ENCODE measurements at places on chromosomes 1 and 21. TPM values are rescaled to one million over a fixed set of nuclear protein-coding genes. Genes with fewer than 3 reads are reported as not detected.

- DNase-seq, result no peak
Observed at GRCh38 chr1:112637254-112638109, 17.9 kb downstream of the CAPZA1 start.

DNA sequence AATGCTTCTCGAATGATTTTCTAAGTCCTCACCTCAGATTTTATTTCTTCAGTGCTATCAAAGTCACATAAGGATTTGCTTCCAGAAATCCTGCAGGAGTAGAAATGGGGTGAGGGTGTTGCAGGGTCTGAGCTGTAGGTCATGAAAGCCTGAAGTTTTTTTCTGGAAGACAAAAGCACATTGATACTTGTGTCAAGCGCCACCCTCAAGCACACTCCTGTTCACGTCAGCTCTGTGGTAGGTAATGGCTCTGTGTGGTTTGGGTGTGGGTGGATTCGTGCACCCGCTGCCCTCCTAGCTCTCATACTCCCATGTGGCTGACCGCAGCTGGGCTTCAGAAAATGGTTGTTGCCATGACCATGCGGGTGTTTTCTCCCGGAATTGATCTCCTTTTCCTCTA lies 39.9 kb downstream of the AKNAD1 start:
- DNase-seq, result no peak

DNA sequence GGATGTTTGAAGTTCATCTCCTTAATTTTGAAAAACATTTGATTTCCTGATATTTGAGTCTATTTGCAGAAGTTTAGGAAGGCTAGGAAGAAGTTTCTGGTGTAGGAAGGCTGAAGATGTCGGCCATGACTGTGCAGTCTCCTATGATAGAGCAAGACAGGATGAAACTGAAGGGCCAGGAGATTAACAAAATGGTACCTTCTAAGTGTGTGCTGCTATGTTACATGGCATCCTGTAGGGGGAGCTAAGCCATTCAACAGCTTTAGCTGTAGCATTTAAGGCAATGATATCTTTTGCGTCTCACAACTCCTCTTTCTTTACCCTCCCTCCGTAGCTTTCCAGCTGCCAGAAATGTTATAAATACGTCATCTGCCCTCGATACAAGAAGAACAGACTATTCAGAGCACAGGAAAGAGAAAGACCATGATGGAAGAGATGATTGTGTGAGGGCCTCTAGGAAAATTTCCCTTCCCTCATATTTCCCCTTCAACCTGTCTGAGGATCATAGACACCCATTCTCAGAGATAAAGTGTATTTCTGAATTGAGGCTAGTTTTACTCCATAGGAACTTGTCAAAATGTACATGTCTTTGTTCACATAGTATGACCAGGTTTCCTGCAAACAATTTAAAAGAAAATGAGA lies 61.1 kb downstream of the XCL1 start:
- no peak for DNase-seq

GRCh38 chr1:190847166-190847565 lies 369.5 kb upstream of the BRINP3 start:
- no peak for DNase-seq

- no peak for DNase-seq
Observed at GRCh38 chr1:69921486-69921885, 283.9 kb downstream of the LRRC40 start.

- no peak for DNase-seq
Observed at GRCh38 chr1:86537928-86538695, 8.8 kb upstream of the CLCA4 start.

DNA sequence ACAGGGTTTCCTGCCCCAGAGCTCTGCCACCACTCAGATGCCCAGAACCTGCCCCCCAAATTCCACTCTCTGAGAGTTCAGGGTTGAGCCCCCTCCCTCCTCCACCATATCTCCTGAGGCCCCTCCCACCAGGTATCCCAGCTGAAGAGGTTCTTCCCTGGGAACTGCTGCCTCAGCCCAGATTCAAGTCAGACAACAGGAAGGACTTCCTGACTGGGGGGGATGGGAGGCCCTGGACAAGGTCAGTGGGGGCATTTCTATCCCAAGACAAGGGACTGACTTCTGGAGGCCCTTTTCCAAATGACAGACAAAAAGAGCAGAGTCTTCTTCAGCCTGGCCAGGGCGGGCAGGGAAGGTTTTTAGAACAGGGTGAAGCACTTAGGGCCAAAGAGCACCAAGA lies 24.1 kb upstream of the TENT5B start:
- no peak for DNase-seq

GRCh38 chr1:205505791-205506190 lies 1.3 kb downstream of the CDK18 start:
- DNase-seq, result peak; percentile 68

- peak; percentile 88 for DNase-seq
Observed at GRCh38 chr1:84573967-84574842, at the start of gene CTBS. TSS of gene CTBS (minus strand) at chr1:84574440. CDS start at chr1:84574415, 25 bp downstream.

GRCh38 chr1:162367772-162368171 lies 8.9 kb downstream of the SPATA46 start:
- no peak for DNase-seq

DNA sequence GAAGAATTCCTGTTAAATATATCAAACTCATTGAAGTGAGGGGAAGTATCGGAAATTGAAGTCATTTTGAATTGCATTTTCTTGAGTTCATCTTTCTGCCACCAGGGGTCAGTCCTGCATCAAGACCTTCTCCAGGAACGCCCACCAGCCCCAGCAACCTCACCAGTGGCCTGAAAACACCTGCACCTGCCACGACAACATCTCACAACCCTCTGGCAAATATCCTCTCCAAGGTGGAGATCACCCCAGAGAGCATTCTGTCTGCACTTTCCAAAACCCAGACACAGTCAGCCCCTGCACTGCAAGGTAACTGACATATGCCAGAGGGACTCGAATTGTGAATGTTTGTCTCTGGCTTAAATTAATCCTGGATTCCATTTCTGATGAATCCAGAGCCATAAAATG lies 22.8 kb upstream of the TARS2 start:
- DNase-seq, result peak; percentile 47

DNA sequence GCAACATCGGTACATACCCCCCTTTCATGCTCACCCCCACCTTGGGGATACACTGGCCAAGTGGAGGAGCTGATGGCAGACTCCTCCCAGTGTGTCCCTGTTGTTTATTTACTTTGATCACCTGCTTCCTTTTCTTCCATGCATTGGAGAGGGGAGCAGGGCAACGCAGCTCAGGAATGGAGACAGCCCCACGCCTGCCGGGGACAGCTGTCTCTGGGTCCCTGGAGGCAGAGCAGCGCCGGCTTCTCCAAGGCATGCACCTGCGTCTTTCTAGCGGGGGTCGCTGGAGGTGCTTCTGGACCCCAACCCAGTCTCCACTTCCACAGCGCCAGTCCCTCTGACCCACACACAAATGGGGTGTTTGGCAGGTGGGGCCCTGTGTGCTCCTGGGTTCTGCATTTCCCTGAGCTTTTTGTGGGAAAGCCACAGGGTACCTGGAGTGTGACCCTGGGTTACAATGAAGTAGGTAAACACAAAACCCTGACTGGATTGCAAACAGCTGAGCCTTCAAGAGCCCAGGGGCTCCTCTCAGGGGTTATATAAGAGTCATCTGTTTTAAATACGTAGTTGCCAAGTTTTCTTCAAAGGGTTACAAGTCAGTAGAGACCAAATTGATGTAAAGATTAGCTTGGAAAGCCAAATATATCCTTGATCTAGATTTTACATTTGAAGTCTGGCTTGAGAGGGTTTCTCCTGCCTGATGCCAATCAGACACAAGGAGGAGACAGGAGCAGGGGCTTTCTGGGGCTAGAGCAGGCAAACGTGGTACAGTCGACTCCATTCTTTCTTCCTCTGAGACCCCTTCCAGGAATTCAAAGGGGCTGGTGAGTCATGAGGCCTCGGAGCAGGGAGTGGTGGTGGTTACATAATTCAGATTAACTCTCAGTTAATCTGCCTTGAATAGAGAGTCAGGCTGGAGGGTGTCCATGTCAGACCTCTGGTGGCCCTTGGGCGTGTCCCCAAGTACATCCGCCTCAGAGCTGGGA lies 4.5 kb downstream of the AJAP1 start:
- no peak for DNase-seq

- DNase-seq, result peak; percentile 69
Observed at GRCh38 chr1:27574871-27575831, 28.8 kb downstream of the AHDC1 start.

DNA sequence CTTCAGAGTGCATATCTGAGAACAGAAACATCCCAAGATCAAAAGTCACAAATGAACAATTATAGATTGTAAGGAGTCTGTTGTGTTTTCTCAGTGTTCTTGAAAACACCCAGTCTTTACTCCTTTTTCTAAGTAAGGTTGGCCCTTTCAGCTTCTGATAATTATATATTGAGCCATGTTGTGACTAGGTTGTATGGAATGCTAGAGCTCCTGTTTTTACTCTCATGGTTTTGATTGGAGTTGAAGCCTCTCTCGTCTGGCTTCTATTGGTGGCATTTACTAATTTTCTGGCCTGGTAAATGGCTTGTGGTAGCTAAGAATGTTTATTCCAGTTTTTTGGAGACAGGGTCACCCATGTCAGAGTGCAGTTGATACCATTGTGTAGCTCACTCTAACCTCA lies 84.7 kb downstream of the NDUFS5 start:
- DNase-seq, result no peak

GRCh38 chr1:47104816-47105215 lies 32.4 kb upstream of the CYP4A22 start:
- DNase-seq, result no peak

- no peak for DNase-seq
Observed at GRCh38 chr1:206678490-206678889, 6.2 kb upstream of the MAPKAPK2 start.

DNA sequence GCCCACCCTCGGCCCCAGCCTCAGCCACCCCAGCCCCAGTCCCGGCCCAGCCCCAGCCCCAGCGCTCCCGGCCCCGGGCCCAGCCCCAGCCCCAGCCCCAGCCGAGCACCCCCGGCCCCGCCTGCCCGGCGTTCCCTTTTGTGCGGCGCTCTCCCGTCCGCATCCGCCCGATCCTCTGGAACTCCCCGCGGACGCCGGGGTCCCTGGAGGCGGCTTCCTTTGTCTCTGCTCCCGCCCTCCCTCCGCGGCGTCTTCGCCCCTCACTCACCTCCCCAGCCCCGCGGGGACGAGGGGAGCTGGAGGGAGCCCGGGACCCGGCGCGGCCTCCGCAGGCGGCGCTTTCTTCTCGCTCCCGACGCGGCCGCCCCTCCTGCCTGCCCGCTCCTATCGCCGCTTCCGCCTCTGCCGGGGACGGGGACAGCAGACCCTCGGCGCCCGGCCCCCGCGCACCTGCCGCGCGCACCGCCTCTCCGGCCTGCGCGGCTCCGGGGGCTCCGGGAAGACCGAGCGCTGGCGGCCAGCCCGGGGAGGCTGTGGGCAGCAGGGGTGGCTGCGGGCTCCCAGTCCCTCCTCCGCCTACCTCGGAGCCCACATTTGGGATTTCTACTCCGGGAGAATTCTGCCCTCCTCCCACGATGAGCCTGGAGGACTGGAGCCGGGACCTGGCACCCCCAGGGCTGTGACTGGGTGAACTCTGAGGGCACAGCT lies 14.0 kb downstream of the AGRN start:
- no peak for DNase-seq

DNA sequence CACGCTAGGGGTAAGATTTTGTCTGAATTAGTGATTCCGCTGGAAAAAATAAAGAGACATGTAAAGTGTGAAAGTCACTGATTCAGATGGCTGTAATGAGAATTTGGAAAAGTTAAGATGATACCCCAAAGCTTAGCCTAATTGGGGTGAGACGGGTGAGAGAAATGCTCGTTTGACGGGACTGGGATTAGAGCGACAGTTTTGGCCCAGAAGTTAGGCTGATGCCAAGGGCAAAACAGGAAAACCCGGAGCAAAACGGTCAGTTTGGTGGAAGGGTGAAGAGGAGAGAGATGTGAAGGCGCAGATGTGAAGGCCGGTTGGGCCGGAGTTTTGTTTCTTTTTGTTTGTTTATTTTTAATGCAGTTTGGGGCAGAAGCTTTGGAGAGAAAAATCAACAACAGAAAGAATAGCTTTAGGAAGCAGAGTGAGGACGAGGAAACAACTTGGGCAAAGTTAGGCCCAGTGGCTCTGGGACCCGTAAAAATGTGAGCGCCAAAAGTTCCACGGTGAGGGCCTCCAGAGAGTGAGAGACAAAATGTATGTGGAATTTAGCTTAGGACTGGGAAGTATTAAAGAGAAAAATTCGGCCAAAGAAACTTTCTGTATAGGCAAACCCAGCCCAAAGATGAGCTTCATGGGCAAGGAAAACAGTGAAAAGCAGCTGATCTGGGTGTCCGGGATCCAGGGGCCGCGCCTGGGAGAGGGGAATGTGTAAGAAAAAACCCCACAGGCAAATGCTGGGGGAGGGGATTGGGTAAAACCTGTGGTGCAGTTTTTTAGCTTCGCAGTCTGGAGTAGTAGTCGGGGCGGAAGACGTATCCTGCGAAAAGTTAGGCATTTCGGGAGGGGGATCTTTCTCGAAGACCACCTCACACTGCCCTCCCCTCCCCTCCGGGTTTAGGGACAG lies 1.2 kb downstream of the DMRTA2 start:
- no peak for DNase-seq

DNA sequence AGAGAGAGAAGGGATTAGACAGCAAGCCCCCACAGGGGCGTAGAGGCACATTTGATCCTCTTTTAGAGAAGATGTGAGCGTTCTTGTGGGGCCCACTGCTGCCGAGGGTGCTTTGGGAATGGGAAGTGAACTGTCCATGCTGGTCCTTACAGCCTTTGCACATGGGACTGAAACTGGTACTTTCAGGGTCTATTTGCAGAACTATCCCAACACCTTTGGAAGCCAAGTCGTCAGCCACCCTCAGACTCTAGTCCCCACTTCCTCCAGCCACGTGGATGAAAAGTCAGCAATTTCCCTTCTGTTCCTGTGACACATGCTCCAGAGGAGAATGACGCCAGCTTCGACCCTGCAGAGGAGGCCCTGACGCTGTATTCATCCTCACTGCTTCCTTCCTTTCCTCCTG lies 2.6 kb upstream of the RAB7B start:
- no peak for DNase-seq

DNA sequence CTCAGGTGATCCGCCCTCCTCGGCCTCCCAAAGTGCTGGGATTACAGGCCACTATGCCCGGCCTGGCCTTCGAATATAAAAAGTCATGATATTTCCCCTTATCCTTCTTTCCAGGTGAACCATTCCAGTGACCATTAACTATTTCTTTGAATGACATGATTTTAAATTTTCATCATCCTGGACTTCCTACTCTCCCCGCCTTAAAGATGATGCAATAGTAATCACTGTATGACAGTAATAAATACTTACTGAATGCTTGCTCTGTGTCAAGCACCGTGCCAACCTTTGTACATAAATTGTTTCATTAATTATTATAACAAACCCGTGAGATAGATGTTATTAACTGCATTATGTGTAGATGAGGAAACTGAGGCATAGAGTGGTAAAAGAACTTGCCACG lies 19.9 kb upstream of the ATP1A1 start:
- no peak for DNase-seq

GRCh38 chr1:107964336-107965109 lies 457 bp downstream of the VAV3 start:
- DNase-seq, result no peak

- peak; percentile 14 for DNase-seq
Observed at GRCh38 chr21:25626757-25627156, 12.3 kb upstream of the JAM2 start.

Gene NECAP2
- total RNA-seq, result 46.4 TPM

Gene C4BPA
- 2.3 TPM for total RNA-seq

Gene ADCY10
- total RNA-seq, result 0.81 TPM

Gene NEXN
- total RNA-seq, result 36.5 TPM

Gene KLF17
- total RNA-seq, result not detected
